Activated CD4-positive, alpha-beta T cell treated with anti-CD3 and anti-CD28 coated beads, Interleukin-2, amount 50 U/mL, for 16 hours (primary cell): ENCODE measurements at places on chromosomes 1 and 21.

DNA sequence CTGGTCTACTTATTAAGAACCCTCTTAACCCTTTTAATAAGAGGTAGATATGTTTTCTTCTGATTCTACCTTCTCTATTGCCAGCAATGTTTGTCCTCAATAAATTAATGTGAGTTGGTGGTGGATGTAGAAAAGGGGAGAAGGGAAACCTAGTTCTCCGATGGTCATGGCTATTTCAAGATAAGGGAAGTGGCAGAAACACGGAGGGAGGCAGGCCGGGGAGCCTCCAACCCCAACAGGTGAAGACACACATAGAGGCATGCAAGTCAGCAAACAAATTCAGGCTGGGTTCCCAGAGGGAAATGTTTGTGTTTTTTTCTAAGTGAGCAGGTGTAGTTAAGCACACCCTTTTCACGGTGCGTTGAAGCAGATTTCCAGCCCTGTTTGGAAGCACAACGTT, 31.0 kb upstream of the CLDN14 start:
- no peak for DNase-seq

DNA sequence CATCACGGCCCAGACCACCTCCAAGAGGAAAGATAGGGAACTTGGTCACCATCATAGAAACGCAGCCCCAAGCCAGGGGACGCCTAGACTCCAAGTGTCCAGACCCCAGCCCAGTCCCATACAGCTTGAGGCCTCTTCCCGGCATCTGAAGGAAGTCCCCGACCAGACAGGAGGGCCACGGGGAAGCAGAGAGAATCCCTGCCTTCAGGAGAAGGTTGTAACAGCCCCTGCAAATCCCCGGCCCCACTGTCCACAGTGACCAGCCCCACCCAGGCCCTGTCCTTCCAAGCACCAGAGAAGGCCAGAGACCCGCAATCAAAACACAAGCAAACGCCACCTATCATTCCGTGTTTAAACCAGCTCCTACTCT, 1.7 kb downstream of the SLC19A1 start:
- no peak for DNase-seq

DNA sequence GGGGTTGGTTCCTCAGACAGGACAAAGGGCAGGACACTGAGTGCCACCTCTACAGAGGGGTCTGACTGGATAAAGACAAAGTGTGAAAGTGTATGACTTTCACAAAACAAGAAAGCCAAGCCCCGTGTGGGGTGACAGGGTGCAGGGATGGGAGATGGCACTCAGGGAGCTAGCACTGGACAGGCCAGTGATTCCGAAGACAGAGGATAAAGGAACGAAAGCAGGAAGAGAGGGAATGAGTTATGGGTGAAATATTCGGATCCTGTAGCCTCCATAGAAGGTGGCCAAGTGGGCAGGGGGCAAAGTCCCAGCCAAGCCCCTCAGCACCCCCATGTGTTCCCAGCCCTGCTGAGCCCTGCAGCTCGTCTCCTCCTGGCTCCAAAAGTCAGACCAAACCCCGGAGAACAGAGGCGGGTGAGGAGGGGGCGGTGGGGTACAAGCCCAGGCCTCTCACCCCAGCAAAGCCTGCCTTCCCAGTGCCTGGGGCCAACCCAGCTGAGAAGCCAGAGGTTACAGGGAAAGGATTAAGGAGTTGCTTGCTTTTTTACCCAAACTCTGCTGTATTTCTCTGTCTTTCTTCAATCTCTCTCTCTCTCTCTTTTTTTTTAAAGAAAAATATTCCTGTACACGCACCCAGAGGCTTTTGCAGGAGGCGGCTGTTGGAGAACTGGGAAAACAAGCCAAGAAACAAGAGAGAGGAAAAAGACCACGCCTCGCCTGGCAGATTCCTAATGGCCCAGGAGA, 14.0 kb upstream of the WASF2 start:
- DNase-seq = no peak

GRCh38 chr1:218763538-218763937, 410.1 kb upstream of the LYPLAL1 start:
- DNase-seq = no peak

DNA sequence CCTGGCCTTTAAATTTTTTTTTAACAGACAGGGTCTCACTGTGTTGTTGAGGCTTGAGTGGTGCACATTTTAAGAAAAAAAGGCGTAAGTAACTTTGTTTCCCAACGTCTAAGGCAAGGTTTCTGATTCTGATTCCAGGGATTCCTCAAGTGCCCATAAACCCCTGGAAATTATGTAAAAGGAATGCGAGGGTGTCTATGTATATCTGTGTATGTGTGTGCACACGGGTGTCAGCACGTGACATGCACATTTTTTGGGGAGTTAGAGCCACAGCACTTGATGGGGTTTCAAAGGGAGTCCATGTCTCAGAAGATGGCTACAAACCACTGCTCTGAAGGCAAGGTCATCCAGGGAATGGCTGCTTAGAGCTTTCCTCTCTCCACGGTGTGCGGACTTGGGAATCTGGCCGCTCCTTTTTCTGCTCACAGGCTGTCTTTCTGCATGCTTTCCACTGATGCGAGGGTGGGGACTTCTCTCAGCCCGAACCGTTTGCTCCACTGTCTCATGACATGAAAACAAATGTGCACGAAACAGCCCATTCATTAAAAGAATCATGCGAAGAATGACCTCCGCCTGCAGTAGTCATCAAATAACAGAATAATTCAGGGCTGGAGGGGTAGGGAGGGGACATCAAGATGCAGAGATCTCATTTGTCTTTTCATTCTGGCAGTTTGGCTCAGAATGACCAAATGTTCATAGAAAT, 18.7 kb upstream of the RERE start:
- DNase-seq = no peak
